ENCODE measurements at places on chromosomes 3 and 15.

- DNase-seq = no peak
Observed at GRCh38 chr15:35136321-35137189, 51.5 kb upstream of the NANOGP8 start.

GRCh38 chr3:106215047-106215446 lies 346.2 kb upstream of the CBLB start:
- no peak for DNase-seq

- DNase-seq = no peak
Observed at GRCh38 chr3:178058629-178059028, 477.6 kb upstream of the KCNMB2 start.

- no peak for DNase-seq
Observed at GRCh38 chr3:186618318-186618938, 5.6 kb downstream of the AHSG start.

- DNase-seq = no peak
Observed at GRCh38 chr3:114539525-114539924, 245.7 kb downstream of the TIGIT start.

DNA sequence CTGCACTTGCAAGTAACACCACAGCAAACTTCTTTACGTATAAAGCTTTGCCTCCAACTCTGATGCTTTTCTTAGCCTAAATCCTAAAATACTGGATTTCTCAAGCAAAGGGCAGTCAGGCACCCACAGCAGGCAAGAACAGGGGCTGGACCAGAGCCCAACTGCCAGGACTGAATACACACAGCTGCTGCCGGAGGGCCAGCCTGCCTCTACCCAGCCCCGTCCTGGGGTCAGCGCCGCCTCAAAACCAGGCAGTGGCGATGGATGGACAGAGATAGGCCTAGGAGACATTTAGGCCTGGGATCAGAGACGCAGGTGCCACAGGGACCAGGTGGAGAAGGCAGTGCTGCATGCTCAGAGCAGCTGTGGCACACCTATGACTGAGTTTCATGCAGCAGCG lies 47.6 kb upstream of the SEC61A1 start:
- no peak for DNase-seq

DNA sequence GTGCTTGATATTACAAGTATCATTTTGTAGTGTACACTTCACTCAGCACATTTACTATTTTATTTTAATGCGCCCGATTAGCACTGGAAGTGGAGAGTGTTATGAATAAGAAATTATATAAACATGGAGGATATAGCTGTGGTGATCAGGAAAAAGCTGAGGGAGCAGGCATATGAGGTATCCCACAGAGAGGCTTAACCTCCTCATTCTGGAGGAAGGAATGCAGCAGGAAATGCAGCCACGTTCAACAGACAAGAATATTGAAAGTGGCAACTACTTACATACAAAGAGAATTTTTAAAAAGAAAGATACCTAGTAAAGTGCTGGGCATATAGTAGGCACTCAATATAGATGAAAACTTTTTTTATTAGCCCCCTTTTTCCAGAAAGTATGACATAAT lies 166.0 kb upstream of the SATB1 start:
- no peak for DNase-seq

GRCh38 chr3:12136371-12136770 lies 22.3 kb downstream of the TIMP4 start:
- no peak for DNase-seq

DNA sequence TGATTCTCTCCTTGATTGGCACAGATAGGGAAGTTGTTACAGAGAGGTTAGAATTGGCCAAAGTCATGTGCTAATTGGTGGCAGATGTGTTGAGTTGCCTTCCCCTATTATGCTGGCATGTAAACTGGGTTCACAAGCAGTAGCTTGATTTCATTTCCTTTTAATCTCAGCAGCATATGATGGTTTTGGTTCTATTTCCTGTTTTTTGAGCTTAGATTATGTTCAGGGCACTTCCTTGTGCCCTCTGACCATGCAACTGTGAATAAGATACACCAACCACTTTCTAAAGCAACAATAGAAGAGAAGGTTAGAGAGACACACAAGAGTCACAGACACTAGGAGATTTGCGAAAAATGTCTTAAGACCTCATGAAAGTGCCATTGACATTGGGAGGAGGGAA lies 16.5 kb downstream of the HPS3 start:
- no peak for DNase-seq

GRCh38 chr15:36803773-36804172 lies 224.3 kb downstream of the CDIN1 start:
- DNase-seq = no peak

DNA sequence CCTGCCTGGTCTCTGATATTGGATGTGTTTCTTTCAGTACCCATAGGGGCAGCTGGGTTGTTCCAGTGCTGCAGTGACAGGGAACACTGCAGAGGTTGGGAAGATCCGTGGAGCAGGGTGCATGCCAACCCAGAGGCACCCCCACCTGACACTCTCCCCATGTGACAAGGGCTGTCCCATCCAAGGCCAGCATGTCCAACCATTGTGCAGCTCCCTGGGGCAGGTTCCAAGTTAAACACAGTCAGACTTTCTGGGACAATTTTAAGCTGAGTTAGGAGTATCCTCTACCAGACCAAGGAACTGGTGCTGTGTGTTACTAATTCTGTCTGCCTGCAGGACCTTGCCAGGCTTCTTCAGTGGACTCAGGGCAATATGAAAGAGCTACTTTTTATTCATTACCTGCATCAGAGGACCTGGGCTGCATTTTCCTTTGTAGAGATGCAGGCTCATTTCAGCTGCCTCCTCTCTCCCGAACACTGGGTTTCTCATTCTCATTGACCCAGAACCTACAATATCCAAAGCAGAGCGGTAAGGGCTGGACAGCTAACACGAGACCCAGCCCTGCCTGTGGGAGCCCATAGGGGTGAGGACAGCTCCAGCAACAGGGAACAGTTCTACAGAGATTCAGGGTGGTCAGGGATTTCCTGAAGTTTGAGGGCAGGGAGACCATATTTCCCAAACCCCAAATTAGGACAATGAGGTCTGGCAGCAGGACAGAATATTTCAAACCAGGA lies 72.7 kb downstream of the SPSB4 start:
- DNase-seq = no peak

DNA sequence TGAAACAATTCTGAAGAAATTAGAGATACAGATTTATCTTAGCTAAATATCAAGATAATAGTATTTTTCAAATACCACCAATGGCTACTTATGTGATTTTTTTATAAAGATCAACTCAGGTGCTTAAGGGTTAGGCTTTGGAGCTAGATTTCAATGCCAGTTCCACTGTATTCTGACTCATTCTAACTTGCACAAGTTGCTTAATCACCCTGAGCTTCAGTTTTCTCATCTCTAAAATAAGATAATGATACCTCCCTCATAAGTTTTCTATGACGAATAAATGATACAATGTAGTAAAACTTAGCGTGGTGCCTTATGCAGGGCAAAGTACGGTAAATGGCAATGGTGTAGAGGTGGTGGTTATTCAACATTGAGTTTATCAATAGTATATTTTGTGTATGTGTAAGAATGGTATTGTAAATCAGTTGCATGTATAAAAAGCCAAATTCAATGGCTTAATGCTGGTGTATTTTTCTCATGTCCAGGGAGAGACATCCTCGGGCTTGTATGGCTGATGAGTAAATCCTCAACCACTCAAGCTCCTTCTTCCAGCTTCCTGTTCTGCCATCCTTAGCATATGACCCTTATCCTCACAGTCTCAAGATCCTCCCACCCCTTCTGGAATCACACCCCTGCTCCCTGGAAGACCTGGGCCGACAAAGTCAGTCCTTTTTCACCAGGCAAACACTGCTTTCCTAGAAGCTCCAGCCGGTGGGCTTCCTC lies 505.9 kb upstream of the CFAP20DC start:
- DNase-seq = no peak

DNA sequence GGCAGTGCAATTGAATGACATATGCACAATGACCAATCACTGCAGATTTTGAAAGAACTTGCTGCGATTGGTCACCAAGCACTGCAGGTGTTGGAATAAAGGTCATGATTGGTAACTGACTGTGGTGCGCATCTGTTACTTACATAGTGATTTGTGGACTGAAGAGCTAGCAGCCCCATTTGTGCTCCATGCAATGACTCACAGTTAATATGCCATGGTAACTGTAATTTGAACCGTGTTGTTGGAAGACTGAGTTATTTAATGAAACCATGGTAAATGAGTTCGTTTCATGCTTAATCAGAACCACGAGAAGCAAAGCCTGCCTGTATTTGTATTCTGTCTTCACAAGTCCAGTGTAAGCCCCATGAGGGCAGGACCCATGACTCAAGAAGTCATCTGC lies 220.5 kb downstream of the TJP1 start:
- no peak for DNase-seq

- no peak for DNase-seq
Observed at GRCh38 chr15:49848807-49849206, 228.0 kb downstream of the DTWD1 start.

- DNase-seq = no peak
Observed at GRCh38 chr15:80693682-80694610, 1.2 kb upstream of the ABHD17C start.

DNA sequence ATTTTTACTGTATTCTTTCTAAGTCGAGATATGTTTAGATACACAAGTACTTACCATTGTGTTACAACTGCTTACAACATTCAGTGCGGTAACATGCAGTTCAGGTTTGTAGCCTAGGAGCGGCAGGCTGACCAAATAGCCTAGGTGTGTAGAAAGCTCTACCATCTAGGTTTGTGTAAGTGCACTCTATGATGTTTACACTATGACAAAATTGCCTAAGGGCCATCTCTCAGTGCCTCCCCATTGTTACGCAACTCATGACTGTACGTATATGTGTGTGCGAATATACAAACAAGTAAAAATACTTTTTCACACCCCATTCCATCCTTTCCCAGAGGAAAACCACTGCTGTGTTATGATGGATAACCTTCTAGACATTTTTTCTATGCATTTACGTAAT lies 44.3 kb downstream of the PXYLP1 start:
- DNase-seq = no peak

Data from Jurkat, Clone E6-1 (cell line).